AG04449 (cell line): ENCODE measurements at places on chromosomes 12 and 14.
A peak's percentile ranks its signal among the peaks of the same experiment; 100 is the strongest.

- no peak for DNase-seq
Measured at GRCh38 chr12:23484238-23484637, 465.2 kb downstream of the SOX5 start.

DNA sequence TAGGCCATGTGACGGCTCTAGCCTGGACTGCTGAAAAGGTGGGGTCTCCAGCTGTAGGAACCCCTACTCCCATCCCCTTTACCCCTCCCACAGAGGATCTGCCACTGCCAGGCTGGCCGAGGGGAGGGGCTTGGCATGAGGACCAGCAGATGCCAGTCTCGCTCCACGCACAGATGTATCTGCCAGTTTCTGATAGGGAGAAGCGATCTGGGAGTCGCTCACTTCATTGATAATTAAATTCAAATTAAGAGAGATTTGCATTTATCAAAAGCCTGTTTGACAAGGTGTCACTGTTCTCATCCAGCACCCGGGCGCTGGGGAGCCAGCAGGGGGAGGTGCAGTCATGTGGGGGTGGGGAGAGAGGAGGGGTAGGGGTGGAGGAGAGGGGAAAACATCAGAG lies 217.6 kb upstream of the MYL2 start:
- no peak for DNase-seq

- DNase-seq = no peak
Measured at GRCh38 chr14:56474419-56475022, 105.1 kb upstream of the TMEM260 start.

DNA sequence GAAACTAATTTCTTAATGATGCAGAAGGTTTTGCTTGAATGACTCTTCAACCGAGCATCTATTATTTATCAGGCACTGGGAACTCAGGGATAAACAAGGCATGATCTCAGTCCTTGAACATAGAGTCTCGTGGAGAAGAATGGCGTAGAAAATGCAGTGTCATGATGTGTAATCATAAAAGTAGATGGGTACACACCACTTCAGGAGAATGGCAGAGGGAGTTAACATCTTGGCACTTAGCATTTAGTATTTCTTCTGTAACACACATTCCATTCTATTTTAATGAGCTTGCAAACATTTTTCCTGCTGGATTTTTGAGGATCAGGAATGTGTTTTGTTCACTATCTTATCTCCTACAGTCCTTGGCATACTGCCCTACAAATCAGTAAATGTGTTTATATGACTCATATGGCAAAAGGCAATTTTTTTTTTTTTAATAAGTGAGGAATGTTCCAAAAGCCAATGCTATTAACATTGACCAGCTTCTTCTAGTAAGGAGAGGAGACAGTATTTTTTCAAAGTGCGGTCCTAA lies 3.8 kb downstream of the TXNRD1 start:
- peak; percentile 98 for DNase-seq

- DNase-seq = no peak
Measured at GRCh38 chr12:64034901-64035576, 187.1 kb downstream of the KICS2 start.

DNA sequence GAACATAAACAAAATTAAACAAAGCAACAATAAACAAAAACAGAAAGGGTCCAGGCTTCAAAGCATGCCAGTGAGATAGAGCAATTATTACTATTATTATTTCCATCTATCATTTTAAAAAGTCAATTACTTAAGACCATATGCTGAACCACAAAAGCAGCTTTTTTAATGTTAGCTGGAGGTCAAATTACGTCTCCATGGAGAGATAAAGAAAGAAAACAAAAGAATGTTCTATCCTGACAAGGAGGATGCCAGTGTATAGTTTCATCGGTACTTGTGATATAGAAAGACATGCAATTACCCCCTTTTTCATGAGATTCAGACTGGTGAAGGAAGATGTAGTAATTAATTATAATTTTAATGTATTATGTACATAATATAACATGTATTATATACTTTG lies 81.6 kb upstream of the DCN start:
- DNase-seq = no peak

DNA sequence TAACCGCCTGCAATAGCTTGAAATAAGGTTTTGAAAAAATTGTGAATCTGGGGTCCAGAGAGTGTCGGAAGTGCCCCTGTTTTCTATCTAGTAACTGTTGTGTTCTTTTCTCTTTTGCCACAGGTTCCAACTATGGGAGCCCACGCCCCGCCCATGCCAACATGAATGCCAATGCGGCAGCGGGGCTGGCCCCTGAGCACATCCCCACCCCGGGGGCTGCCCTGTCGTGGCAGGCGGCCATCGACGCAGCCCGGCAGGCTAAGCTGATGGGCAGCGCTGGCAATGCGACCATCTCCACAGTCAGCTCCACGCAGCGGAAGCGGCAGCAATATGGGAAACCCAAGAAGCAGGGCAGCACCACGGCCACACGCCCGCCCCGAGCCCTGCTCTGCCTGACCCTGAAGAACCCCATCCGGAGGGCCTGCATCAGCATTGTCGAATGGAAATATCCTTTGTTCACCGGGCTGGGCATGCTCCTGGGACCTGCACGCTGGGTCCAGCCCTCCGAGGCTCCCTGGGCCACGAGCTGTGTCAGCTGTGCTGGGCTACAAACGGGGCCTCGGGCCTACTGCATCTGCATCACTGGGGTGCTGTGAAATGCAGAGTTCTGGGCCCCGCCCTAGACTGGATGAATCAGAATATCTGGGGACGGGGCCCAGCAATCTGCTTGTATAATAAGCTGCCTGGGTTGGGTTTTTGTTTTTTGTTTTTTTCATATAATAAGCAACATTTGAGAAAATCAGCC lies 62.5 kb downstream of the CACNA1C start:
- DNase-seq = no peak

DNA sequence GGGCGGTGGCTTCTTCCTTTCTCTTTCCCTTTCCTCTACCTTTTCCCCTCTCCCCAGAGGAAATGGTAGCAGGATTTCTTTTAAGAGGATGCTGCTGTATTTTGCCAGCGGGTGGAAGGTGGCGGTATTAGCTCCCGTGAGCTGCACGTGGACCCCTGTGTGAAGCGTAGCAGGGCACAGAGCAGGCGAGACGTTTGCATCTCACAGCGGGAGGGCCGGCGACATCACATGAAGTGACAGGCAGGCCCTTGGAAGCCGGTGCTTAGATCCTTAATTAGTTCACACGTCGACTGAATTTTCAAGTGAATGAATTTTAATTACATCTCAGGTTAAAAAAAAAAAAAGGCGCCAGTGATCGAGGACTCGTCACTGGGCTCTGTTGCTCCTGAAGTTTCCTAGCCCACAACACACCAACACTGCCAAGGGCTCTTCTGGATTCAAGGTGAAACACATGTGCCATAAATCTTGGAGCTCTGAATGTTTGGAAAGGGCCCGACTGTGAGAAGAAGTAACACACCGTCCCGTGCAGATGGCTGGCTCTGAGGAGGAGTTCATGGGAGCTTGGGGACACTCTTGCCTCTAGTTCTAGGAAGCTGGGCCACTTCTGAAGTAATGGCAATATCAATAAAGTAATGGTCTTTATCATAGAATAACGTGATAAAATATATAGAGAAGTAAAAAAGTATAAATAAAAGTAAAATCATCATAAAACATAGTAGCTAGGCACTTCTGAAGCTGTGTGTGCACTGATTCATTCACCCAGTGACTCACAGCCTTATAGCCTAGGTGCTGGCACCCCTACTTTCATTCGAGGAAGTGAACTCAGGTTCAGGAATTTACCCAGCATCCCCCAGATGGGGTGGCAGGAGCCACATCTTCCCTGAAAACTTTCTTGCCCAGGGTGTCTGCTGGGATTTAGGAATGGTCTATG lies 75.3 kb downstream of the AACS start:
- DNase-seq = peak; percentile 46

GRCh38 chr14:95664546-95664945 lies 21.7 kb upstream of the TCL1B start:
- DNase-seq = no peak

GRCh38 chr12:127150956-127151355 lies 1116.0 kb upstream of the TMEM132C start:
- no peak for DNase-seq

GRCh38 chr14:65414961-65415589 lies 2.5 kb downstream of the FUT8 start:
- no peak for DNase-seq

GRCh38 chr12:27337376-27337775 lies 4.7 kb downstream of the BMAL2 start:
- DNase-seq = no peak

- no peak for DNase-seq
Measured at GRCh38 chr12:53300187-53300586, 692 bp downstream of the MYG1 start.

DNA sequence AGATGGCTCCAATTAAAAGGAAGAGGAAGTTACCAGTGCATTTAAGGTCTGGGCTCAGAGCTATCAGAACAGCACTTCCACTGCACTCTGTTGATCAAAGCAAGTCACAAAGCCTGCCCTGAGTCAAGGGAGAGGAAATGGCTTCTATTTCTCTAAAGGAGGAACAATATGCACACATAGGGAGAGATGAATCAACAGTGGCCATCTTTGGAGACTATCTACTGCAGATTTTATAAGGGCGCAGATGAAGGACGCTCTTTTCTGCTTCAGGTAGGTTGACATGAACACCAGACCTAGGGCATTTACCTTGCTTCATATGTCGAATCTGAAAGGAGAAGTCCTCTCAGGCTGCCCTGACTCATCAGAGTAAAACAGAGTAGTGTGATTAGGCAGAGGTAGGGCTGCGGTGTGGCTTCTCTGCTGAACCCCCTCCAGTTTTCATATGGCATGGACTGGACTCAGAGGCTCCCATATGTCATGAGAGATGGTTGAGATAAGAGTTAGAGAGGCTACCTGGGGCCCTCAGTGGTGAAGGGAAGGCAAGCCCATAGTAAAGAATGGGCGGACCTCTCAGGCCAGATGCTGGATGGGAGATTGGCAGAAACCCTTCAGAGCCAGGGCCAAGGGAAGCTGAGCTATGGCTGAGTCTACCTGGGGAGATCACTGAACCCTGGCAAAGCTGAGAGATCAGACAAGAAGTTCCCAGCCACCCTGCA lies 84.4 kb downstream of the ARF6 start:
- DNase-seq = no peak

- DNase-seq = no peak
Measured at GRCh38 chr12:116601933-116602810, 43.0 kb downstream of the MAP1LC3B2 start.

DNA sequence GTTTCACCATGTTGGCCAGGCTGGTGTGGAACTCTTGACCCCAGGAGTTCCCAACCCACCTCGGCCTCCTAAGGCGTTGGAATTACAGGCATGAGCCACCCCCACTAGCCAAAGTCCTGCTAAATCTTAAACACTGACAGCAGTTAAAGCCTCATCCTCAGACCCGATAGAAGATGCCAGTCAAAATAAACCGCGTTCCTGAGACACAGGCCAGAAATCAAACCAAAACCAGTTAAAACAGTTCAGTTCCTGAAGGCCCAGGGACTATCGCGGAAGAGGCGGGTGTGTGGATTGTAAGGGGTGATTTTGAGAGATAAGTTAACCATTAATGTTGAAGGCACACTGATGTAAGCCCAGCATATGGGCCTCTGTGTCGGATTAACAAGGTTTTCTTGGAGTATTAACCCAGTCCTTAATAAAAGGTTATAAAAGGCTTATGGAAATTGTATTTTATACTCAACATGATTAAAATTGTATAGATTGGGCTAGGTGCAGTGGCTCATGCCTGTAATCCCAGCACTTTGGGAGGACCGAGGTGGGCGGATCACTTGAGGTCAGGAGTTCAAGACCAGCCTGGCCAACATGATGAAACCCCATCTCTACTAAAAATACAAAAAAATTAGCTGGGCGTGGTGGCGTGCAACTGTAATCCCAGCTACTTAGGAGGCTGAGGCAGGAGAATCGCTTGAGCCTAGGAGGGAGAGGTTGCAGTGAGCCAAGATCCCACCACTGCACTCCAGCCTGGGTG lies 18.7 kb upstream of the CDCA4 start:
- DNase-seq = no peak

DNA sequence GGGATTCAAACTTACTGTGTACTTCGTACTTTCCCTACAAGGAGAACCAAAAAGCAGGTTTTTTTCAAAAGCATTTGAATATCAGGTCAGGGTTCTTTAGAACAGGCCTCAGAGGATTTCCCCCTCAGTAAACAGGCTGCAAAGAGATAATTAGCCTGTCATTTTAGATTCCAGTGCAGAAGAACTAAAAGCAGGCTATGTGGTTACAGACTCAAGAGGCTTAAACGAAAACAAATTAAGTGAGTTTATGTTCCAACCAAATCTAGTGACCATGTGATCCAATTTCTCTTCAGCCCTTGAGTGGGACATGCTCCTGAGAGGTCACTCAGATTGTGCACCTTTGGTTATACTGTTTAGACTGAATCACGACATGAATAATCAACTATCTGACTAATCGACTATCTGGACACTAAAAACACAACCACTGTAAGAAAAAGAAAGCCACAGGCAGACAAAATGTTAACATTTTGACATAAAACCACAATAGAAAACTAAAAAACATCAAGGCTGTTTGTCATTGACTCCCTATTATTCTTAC lies 4.5 kb downstream of the TMED8 start:
- no peak for DNase-seq

DNA sequence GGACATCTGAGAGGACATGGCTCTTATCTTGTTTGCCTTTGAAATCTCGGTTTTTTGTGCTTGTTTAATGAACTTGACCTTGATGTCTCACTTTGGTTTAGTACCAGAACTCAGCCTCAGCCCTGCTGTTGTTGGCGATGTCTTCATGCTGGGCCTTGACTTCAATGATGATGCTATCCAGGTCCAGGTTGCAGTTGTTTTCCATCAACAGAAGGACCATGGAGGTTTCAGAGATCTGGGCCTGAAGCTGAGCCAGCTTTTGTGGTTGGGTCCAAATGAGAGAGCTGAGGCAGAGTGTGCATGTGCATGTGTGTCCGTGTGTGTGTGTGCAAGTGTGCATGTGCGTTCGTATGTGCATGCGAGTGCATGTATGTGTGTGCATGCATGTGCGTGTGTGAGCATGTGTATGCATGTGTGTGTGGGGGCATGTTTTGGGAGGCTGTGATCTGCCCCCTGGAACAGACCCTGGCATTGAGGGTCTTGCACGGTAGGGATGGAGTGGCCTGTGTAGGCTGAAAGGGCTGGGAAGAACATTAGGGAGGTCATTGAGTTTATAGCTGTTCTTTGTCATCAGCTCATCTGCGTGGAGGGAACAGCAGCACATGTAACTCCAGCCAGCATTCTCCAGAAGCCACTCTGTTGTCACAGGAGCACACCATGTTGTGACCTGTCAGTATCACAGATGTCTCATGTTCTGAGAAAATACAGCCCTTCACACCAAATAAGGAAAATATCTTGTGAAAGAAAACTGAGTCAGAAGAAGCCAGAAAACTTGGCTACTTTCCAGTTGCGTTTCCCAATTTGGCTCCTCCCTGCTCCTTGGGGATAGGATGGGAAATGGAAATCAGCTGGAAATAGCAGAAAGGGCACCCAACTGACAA lies 10.0 kb upstream of the KRT82 start:
- DNase-seq = peak; percentile 16

DNA sequence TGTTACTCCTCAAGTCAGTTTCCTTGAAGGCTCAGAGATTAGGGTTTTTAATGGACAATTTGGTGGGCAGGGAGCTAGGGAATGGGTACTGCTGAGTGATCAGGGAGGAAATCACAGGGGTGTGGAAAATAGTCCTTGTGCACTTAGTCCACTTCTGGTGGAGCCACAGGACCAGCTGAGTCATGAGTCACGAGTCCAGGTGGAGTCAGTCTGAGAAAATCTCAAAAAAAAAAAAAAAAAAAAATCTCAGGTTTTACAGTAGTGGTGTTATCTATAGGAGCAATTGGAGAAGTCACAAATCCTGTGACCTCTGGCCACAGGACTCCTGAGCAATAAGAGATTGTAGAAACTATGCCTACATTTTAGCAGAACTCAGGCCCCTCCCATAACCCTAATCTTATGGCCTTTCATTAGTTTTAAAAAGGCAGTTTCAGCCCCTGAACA lies 28.2 kb upstream of the AMN1 start:
- DNase-seq = no peak

- DNase-seq = no peak
Measured at GRCh38 chr12:81378601-81379285, 300.9 kb downstream of the ACSS3 start.
